ENCODE measurements at places on chromosomes 2 and 18.
A peak's percentile ranks its signal among the peaks of the same experiment; 100 is the strongest.

GRCh38 chr2:56286936-56287335 is 103.1 kb downstream of the CCDC85A start:
- no peak for DNase-seq

DNA sequence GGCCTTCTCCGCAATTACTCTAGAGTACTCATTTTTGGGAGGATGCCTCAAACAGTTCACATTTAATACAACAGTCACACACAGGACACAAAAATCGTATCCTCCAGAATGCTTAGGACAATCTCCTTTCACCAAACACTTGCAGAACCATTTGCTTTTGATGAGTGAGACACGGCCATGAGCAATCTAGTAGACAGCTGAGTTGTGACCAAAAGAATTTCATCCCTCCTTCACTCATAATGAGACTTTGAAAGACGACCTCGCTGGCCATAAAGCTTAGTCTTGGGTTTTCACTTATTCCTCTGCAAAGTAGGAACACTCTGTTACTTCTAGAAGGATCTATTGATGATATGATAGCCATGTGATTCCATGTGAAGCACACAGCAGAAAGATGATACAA is 87.5 kb upstream of the SLC35G4 start:
- no peak for DNase-seq

DNA sequence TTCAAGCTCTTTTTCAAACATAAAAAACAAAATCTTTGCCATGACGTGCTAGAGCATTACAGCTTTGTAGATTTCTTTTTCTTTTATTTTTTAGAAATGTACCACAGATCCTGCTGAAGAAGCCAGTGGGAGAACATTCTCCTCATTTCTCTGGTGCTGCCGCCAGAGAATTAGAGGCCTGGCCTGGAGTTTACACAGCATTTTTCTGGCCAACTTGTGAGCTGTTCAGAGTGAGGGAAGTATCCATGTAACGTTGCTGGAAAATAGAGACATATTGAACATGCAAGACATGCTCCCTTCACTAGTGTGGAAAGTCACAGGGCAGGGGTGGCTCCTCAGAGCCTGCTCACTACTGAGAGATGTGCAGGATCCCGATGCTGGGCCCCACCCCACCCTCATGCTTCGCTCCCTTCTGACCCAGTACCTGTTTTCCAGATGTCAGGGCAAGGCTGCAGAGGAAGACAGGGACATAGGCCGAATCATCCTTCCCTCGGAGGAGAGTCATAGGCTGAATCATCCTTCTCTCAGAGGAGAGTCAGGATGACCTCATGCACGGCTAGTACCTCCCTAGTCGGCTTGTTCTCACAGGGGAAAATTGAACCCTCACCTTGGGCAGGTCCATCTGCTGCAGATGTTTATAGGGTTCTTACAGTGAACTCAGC is 298.5 kb downstream of the INSIG2 start:
- no peak for DNase-seq

GRCh38 chr2:52404866-52405265 is 1362.7 kb upstream of the CHAC2 start:
- no peak for DNase-seq

GRCh38 chr2:196607073-196607472 is 32.4 kb upstream of the CCDC150 start:
- peak; percentile 19 for DNase-seq
